ENCODE measurements at places on chromosomes 2 and 18.

DNA sequence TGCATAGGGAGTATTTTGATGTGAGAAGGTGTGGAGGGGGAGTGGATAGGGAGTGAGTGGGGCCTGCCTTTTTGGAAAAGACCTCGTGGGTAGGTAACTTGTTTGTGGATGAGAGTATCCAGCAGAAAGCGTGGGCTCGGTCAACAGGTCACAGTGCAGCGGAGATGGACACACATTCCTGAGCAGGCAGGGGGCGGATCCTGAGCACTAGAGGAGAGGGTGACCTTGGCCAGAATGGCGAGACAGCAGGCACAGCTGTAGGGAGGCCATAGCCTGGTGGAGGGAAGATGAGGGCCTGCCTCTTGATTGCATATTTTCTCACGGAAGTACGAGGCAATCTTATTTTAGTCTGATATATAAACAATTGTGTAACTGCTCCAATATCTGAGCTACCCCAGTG lies 3.6 kb upstream of the MC2R start:
- no peak for DNase-seq

DNA sequence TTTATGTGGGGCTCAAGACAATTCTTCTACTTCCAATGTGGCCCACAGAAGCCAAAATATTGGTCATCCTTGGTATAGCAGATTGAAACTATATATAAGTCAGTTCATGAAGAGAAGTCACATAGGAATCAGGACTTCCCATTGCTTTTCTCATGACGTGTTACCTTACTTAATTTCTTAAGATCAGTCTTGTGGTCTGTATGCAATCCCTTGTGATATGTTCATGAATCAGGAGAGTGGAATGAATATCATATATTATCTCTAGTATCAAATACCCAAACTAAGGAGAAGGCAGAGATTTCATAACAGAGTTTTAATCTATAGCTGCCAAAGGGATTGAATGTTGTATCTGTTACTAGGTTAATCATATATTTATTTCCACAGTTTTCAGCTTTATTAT lies 1390.4 kb downstream of the SUCLG1 start:
- DNase-seq: no peak

- DNase-seq: no peak
These were observed 152.8 kb downstream of the TMEM18 start for GRCh38 chr2:524442-524841.

DNA sequence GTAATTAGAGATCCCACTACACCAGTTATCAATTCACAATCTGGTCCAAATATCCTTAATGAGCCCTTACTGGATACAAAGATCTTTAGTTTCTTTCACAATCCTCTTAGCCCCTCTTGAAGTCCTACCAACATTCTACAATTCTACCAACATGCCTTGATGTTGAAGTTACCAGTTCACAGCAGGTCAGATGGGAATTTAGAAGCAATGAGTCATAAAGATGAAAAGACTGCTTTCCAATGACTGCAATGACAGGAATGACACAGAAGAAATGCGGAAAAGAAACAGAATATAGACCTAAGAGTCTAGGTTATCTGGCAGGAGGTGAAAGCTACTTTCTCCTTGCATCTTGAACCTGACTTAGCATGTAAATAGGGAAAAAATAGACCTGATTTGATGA lies 24.5 kb downstream of the RTTN start:
- no peak for DNase-seq

DNA sequence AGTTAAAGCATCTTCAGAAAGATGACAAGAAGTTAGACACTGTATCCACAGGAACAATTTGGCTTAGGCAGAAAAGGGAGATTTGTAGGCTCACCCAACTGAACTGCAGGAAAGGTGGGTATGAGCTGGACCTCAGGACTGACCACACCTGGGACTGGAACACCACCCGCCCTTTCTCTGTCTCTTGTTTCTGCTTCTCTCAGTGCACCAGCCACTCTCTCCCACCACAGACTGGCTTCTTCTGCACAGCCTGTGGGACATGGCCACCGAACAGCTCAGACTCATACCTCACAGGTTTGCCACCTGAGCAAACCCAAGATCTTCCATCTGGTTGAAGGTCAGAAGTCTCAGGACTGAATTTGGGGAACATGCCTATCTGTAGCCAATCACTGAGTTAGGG lies 14.2 kb upstream of the MALT1 start:
- DNase-seq: no peak

DNA sequence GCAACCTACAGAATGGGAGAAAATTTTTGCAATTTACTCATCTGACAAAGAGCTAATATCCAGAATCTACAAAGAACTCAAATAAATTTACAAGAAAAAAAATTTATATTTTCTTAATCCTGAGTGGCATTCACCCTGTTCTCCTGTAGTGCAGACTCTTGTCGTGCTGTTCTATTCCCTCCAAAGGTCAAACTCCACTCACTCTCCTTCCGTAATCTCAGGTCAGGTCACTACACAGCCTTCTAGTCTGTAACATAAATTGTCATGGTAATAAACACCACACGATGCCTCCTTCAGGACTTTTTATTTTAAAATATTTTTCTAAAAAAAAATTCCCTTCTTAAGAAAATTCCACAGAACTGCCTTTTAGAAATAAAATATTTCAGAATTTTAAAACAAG lies 417.9 kb upstream of the GCFC2 start:
- no peak for DNase-seq

DNA sequence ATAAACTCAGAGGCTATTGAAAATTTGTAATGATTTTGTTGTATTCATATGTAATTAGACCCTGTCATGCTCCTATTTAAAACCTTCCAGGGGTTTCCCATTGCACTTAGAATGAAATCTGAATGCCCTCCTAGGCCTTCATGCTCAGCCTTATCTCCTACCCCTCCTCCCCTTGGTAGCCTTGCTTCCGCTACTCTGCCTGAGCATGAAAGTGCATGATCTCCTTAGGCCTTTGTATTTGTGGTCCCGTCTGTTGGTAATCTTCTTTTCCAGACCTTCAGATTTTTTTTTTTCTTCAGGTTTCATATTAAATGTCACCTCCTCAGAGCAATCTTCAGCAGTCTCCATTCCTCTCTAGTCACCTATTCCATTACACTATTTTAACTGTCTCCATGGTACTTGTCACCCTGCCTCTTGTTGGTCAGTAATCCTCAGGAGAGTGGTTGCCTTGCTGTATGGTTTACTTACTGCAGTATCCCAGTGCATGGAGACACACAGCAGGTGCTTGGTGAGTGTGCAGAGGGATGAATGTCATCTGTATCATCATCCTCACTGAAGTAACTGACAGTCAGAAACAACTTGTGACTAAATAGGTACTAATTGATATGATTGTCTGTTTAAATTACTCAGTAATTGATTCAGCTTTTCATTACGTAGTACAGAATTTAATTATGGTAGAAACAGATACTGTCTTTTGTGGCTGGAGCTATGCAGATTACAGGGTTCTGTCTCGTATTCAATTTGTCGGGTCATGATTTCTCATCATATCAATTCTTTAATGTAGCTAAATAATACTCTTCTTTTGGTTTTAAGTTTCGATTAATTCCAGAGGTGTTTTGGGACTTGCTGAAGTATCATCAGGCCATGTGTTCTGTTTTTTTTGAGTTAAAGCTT lies 63.9 kb downstream of the PHLPP1 start:
- DNase-seq: no peak

DNA sequence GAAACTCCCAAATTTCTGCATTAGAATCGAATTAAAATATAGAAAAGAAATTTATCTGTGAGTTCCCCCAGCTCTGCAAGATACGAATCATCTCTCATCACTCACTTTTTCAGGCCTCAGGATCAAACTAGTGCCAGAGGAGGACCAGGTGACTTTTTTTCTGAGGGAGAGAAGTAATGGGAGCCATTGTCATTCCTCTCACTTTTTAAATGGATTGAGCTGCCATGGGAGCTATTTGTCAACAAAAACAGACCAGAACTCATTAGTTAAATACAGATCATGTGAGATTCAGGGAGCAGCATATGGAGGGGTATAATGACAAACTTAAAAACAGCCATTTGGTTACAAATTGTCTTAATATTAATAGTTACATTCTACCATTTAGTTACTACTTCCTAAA lies 594.4 kb downstream of the DPP10 start:
- no peak for DNase-seq

DNA sequence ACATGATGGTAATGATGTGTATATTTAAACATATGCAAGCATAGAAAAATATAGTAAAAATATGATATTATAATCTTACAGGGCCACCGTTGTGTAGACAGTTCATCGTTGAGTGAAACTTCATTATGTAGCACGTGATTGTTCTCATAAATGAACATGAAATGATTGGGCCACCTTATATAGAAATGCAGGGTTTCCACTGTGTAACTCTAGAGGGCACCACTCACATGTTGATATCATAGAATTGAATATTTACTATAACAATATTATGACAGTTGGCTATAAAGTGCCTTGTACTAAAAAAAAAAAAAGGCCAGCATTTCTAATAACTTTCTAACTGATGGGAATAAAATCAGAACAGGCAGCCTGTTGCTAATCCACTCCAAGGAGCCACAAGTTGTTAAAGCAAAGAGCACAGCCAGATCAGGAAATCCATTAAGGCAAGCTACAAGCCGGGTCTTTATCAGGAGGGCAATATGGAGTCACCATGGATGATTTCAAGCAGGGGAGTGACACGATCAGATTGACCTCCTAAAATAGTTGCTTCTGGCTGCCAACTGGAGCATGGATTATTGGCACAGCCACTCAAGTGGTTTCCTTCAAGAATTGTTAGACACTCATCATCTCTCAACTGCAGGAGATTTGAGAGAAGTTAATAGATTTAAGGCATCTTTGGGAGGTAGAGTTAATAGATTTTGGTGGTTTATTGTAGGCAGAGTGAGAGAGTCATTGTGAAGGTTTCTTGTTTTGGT lies 16.7 kb downstream of the IL1F10 start:
- peak; percentile 51 for DNase-seq

GRCh38 chr2:88639865-88640264 lies 12.6 kb upstream of the EIF2AK3 start:
- DNase-seq: no peak

- peak; percentile 79 for DNase-seq
These were observed at the start of gene IL1RL2 for GRCh38 chr2:102186791-102187495. Gene IL1RL2, plus strand, starts transcription at chr2:102187023. Its CDS starts 845 bp downstream, at chr2:102187868.

DNA sequence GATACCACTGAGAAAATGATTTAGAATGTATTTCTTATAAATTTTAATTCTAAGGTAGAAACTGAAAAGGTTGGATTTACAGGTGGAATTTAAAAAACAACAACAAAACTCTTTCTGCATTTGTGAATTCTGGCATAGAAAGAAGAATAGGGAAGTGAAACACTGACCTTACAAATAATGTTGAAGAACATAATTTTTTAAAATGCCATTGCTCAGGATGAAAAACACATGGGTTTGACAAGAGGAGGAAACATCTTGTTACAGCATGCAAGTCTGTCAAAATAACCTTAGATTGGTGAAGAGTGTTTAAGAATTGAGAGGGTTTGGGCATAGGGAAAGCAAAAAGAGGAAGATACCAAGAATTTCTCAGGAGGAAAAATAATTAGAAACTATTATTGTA lies 184.3 kb downstream of the UBE2E3 start:
- DNase-seq: no peak

DNA sequence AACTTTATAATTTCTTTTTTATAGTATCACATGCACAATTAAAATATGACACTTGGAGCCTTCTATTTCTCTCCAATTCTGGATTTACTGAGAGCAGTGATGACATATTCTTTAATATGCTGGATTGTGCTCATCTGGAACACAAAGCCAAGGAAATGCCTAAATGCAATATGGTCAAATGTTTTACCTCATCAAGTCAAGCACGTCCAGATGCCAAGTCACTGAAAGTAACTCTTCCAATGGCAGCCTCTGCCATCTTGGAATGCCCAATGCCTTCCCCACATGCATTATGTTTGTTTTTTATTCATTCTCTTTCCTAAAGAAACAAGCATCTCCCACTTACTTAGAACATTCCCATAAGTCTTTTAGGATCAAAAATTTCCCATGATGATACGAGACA lies 189.8 kb downstream of the TMX3 start:
- DNase-seq: no peak

DNA sequence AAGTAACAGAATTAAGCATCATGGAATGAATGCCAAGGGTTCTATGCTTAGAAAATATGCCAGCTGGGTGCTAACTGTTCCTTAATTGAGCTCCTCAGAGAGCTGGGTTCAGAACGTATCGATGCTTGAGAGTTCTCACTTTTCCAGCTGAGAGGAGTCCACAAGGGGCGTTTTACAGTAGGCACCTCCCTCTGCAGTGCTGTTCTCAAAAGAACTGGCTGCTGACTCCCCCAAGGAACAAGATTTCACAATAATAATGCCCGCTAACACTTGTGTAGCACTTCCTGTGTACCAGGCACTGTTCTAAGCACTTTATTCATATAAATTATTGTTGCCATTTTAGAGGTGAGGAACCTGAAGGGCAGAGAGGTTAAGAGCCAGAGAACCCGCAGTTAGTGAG lies 18.1 kb upstream of the TMEM237 start:
- DNase-seq: no peak

GRCh38 chr2:63893163-63893562 lies 51.5 kb downstream of the UGP2 start:
- no peak for DNase-seq

DNA sequence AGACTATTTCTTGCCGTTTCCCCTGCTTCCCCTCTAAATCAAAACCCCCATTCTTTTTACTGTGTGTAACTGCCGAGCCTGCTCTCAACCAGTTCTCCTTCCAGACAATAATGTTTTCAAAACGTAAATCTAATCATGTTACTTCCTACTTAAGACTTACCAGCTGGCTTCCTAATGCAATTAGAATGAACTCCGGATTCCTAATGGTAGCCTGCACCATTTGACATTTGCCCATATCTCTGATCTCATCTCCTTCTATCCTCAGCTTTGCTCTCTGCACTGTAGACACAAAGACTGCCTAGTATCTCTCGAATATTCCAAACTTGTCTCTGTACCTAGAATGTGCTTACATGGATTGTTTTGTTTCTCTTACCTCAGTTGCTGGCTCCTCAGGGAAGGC lies 12.9 kb downstream of the TTL start:
- DNase-seq: no peak

GRCh38 chr2:175180701-175181103 lies 808 bp downstream of the ATP5MC3 start:
- DNase-seq: peak; percentile 44

GRCh38 chr2:621303-622099 lies 55.7 kb downstream of the TMEM18 start:
- no peak for DNase-seq

GRCh38 chr18:8952769-8953760 lies 149.4 kb upstream of the NDUFV2 start:
- no peak for DNase-seq

DNA sequence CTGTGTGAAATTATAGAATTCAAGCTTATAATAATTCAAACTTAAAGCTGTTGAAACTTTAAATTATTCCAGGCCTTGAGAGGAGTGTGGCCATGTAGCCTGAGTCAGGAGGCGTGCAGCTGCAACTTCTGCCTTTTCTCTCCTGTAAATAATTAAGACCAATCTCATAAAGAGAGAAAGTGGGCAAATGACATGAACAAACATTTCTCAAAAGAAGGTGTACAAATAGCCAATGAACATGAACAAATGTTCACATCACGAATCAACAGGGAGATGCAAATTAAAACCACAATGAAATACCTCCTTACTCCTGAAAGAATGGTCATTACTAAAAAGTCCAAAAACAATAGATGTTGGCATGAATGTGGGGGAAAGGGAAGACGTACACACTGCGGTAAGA lies 149.1 kb upstream of the MYCN start:
- no peak for DNase-seq
